Stimulated activated CD4-positive, alpha-beta T cell treated with anti-CD3 and anti-CD28 coated beads, Interleukin-4, amount 100 ng/mL, for 24 hours (primary cell): ENCODE measurements at places on chromosomes 12 and 14.

DNA sequence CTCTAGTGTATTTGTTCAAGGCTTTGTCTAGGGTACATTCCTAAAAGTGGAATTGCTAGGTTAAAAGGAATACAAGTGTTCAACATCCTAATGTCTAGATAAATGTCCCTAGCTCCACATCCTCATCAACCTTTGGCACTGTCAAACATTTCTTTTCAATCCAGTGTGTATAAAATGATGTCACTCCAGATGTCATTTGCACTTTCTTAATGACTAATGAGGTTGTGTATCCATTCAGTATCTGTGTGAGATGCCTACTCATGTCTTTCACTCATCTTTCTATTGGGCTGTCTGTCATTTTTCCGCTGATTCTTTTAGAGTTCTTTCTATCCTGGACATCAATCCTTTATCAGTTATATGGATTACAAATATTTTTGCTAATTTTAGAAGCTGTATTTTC is 43.3 kb downstream of the ARMH4 start:
- no peak for DNase-seq

DNA sequence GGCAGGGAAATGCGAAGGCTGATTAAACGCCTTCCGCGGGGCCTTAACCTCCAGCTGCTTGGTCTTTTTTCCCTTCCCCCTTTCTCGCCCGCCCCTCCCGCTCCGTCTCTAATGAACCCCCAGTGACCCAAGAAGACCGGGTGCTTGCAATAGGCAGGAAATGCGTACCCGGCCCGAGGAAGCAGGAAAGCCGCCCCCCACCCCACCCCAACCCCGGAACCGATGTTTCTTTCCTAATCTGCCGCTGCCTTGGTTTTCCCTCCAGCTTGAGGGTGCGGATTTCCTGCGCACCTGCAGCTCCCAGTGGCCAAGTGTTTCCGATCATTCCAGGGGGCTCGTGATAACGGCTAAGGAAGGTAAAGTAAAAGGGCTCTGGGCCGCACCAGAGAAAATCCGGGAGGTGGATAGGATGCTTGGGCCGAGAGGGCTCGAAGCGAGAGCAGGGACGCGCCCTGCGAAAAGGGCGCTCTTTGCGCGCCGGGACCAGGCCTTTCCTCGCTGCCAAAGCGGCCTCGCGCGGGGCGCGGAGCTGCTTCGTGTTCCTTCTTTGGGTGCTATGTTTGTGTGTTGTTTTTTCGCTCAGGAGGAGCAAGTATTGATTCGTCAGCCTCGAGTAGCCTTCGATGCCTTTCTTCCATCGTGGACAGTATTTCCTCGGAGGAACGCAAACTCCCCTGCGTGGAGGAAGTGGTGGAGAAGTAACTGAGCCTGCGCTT is 983 bp downstream of the MYF6 start:
- no peak for DNase-seq

- DNase-seq: no peak
These were observed 534.0 kb downstream of the FUT8 start for GRCh38 chr14:65946494-65946893.

- DNase-seq: no peak
These were observed 358 bp downstream of the ELK3 start for GRCh38 chr12:96194576-96194889.

- peak; percentile 78 for DNase-seq
These were observed 708 bp upstream of the ZBTB42 start for GRCh38 chr14:104800015-104800770.

DNA sequence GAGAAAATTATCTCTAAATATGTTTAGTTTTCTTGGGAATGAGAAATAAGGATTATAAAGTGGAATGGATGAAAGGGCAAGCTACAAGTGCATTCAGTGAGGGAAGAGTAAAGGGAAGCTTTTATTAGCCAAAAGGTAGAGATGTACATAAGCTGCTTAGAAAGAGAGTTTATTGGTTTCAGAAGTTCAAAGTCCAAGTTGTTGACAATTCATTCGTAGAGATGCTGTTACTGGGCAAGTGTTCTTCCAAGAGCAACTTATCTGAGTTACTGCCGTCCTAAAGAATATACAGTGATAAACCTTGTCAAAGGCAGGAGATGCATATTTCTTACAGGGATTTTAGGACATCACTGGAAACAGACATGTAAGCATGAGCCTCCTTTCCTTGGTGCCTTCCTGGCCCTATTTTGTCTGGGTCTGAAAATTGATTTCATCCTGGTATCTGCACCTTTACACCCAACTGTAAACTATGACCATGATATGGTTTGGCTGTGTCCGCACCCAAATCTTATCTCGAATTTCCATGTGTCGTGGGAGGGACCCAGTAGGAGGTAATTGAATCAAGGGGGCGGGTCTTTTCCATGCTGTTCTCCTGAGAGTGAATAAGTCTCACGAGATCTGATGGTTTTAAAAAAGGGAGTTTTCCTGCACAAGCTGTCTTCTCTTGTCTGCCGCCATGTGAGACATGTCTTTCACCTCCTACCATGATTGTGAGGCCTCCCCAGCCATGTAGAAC is 46.8 kb downstream of the TRMT5 start:
- no peak for DNase-seq

DNA sequence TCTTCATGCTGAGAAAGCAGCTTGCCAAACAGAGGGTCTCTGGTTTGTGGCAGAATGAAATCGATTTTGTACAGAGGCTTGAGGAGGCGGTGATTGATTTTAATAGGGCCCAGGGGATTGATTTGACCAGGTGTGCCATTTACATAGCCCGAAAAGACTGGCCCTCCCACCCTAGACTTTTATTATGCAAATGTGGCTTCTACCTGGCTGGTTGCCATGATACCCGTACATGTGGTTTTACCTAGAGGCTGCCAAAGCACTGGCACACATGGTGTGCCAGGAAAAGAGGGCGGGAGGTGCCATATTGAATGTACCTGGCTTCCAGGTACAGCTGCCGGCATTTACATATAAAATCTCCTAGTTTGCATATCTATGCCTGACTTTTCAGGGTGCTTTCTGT is 18.0 kb upstream of the GUCY2C start:
- no peak for DNase-seq

DNA sequence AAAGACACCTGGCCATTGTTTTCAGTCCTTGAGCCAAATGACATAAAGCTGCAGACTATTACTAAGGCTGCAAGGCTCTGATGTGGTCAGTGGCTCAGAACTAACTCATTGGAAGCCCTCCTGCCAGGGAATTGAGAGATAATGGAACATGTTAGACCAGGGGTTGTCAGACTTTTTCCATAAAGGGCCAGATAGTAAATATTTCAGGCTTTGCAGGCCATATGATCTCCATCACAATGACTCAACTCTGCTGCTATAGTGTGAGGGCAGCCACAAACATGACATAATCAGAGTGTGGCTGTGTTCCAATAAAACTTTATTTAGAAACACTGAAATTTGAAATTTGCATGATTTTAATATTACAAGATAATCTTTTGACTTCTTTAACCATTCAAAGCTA is 140.3 kb downstream of the TMEM30B start:
- no peak for DNase-seq

DNA sequence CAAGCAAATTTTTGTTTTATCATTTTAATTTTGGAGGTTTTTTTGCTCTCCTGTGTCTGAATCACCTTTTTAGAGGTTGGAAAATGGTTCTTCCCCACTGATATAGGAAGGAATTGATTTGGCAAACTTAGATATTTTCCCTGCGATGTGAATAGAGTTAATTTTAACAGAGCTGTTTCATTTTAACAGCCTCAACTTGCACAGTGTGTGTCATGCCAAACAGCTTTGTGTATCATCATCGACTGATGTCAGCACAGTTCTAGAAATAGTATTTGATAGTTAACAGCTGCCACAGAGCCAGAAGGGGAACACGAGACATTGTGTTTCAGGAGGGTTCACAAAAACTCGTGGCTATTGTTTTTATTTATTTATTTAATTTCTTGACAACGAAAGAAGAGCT is 243.1 kb upstream of the FOXN3 start:
- DNase-seq: no peak

DNA sequence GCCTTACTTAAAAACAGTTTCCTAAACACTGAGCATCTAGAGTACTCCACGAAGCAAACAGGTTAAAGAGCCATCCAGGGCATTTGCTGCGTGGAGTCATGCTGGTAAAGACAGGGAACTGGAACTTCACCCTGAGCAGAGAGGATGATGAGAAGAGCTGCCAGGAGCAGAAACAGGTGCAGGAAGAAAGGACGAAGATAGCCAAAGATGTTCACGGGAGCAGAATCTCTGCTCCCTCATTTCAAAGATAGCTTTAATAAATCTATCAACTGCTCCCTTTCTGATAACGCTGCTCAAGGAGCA is 280.8 kb upstream of the FKBP4 start:
- DNase-seq: no peak

DNA sequence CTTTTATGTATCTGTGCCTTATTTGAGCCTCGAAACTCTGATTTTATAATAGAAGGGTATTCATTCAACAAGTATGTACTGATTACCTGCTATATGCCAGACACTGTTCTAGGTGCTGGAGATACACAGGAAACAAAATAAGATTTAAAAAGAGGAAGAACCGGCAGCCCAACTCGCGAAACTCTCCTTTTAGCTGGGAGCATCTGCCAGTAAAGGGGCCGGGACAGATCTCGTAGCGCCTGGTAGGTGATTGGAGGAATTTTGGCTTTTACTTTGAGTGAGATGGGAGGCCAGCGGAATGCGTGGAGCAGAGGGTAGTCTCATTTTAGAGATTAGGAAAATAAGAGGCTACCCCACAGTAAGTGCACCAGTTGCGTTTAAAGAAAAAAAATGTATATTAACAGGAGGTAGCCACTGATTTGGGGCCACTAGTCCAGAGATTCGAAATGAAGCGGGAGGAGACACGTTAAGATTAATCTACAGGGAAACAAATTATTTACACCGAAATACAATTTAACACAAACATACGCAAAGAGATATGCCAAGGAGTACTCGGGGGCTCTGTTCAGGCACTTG is 520 bp upstream of the MON2 start:
- peak; percentile 23 for DNase-seq
